AG10803 (cell line): ENCODE measurements at places on chromosomes 11 and 22.

DNA sequence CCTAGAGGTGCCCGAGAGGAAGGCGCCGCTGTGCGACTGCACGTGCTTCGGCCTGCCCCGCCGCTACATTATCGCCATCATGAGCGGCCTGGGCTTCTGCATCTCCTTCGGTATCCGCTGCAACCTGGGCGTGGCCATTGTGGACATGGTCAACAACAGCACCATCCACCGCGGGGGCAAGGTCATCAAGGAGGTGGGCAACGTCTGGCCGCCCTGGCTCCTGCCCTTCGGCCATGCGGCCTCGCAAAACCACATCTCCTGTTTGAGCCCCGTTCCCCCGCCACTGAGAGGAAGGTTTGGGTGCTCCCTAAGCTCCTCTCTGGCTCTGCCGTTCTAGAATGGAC lies 3.4 kb downstream of the SLC17A6 start:
- no peak for DNase-seq

DNA sequence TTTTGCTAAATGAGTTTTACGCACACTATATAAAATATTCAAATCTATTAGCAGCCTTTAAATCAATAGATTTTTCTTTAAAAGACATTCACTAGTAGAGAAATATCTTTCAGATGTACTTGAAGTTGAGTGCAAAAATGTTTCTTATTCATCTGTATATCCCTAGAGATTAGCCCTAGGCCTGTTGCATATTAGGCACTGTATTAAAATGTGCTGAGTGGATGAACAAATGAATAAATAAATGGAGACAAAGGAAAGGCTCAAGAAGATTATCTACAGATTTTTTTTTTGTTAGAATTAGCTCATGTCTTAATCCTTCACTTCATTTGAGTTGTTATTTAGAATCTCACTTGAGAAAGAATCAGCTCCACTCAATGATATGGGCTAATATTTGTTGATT lies 12.0 kb upstream of the MMP13 start:
- no peak for DNase-seq

- no peak for DNase-seq
These were observed 364.0 kb downstream of the CASP12 start for GRCh38 chr11:104534278-104534677.

GRCh38 chr11:3723014-3723708 lies 52.0 kb upstream of the CHRNA10 start:
- peak; percentile 99 for DNase-seq

GRCh38 chr11:115581871-115582639 lies 77.8 kb upstream of the CADM1 start:
- peak; percentile 4 for DNase-seq

DNA sequence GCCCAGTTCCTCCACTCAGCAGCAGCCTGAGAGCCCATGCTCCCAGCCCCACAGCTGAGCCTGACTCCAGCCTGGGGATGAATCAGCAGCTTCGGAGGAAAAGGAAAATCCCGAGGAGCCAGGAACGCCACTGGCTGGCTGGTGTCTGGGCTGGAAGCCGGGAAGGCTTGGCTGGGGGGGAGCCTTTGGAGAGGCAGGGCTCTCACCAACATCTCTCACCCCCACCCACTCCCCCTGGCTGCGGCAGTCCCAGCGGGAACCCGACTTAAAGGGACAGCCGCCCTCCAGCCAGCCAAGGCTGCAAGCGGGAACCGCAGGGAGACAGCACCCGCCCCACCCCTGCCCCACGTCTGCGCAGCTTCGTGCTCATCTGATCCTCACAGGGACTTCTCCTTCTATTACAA lies 28.4 kb downstream of the KIAA0930 start:
- DNase-seq = peak; percentile 92

DNA sequence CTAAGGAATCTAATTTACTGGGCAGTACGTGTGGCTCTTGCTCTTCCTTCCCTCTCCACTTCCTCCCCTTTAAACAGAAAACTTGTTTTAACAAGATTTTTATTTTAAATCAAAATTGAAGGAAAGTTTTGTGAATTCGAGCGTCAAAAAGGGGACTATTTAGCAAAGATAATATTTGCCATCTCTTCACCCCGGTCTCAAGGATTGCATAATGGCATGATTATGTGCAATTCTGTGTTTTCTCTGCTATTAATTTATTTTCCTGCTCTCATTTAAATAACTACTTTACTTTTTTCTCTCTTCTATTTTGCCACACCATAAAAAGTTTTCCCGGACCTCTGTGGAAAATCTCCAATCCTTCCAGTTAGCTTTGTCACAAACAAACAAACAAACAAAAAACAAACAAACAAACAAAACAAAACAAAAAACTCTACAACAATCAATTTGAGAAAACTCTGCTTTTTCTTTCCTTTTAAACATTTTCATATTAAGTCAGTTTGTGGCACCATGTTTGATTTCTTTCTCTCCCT lies 10.2 kb upstream of the PAX6 start:
- no peak for DNase-seq

DNA sequence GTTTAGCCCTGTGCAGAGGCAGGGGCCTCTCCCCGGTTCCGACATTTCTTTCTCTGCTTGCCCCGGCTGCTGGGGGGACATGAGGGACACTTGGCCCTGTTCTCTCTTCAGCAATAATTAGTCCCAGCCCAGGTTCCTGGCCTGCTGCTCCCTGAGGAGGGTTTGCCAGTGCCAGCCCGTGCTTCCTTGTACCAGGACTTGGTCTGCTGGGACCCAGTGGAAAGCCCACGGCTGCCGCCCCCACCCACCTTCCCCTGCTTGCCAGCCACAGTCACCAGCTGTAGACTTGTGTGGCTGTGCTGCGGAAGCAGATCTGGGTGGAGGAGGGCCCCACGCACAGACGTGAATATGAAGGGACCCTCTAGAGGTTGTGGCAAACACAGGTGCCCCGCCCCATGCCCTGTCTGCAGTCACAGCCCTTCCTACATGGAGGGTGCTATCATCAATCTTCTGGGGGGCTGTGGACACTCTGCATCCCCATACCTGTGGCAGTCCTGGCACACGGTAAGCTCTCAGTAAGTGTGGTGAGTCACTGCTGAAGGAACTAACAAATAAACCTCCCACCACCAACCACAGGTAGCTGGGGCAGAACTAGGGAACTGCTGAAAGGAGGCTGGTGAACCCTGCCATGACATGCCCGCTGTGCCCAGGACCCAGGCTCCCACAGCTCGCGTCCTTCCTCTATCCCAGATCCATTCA lies 949 bp downstream of the TP53AIP1 start:
- no peak for DNase-seq

GRCh38 chr11:59689015-59689414 lies 20.2 kb upstream of the PATL1 start:
- no peak for DNase-seq

DNA sequence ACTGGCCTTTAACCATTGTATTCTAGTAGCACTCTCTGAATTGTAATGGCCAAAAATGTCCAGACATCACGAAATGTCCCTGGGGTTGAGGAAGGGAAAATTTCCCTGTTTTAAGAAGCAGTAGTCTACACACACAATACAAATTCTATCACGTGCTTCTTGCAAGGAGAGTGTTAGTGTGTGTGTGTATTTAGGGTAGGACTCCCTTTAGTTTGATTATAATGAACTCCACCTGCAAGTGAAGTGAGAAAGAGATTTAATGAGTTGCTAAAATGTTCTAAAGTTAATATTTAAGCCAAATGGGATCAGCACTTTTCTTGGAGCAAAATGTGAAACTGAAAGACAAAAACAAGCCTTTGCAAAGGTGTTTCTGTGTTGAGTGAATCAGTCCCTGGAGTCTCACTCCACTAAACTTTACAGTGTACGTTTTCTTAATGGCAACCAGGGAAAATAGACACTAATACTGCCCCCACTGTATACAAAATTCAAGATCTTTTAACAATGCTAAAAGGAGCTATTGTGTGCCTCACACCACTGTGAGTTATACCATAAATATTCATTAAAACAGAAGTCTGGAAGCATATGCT lies 590.3 kb upstream of the TENM4 start:
- DNase-seq = no peak

GRCh38 chr11:86414032-86414431 lies 39.3 kb downstream of the CCDC81 start:
- DNase-seq = no peak

- no peak for DNase-seq
These were observed 9.0 kb upstream of the FTH1 start for GRCh38 chr11:61976420-61976800.

DNA sequence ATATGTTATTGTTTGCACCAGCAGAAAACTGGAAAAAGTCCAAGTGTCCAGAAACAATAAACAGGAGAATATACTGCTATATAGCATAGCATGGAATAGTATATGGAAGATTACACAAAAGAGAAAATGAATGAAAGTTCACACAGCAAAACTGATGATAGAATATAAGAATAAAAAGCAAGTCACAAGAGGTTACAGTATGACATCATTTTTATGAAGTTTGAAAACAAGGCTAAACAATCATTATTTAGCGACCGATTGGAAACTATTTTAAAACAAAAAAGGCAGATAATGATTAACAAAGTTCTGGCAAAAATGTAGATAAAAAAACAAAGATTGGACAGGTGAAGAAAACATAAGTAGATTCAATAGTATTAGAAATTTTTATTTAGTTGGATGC lies 47.1 kb downstream of the SOX6 start:
- no peak for DNase-seq

DNA sequence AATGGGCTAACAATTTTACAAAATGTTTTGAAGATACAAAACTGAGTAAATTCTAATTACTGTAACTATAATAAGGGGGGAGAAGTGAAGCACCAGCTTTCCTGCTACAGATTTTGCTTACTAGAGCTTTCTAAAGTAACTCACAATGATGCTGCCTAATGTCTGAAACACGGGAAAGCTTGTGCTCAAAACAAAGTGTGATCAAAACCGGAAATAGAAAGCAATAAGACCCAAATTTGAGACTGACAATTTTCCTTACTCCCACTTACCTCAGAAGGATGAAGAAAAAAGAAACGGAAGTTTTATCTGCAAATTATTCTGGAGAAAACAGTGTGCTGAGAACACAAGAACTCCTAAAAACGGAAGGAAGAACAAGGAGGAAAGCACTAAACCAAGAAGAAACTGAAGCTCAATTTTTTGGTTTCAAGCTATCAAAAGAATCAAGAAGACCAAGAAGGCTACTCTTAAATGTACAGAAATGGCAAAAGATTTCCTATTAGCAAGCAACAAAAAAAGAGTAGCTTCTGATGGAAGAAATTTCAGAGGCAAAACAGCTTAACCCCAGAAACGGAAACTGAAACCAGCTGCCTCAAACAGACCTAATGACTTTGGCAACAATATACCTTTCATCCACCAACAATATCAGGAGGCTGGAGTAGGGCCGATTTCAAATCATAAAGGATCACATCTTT lies 33.4 kb downstream of the AMBRA1 start:
- DNase-seq = peak; percentile 31

GRCh38 chr11:85918910-85919794 lies 64.0 kb downstream of the CCDC83 start:
- DNase-seq = peak; percentile 33

DNA sequence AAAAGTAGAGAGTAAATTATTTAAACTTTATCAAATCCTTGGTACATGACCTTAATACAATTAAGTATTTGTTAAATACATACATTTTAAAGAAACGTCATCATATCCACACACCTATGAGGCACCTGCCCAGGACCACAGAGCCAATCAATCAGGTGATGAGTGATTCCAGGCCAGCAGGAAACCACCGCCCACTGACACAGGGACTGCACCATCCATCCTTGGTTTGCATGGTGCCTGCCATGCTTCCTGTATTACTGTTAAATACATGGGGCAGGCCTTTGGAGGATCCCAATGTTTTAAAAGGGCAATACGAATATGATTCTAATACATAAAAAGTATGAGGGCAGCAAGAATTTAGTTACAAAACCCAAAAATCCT lies 7.0 kb upstream of the TBC1D10A start:
- DNase-seq = no peak

DNA sequence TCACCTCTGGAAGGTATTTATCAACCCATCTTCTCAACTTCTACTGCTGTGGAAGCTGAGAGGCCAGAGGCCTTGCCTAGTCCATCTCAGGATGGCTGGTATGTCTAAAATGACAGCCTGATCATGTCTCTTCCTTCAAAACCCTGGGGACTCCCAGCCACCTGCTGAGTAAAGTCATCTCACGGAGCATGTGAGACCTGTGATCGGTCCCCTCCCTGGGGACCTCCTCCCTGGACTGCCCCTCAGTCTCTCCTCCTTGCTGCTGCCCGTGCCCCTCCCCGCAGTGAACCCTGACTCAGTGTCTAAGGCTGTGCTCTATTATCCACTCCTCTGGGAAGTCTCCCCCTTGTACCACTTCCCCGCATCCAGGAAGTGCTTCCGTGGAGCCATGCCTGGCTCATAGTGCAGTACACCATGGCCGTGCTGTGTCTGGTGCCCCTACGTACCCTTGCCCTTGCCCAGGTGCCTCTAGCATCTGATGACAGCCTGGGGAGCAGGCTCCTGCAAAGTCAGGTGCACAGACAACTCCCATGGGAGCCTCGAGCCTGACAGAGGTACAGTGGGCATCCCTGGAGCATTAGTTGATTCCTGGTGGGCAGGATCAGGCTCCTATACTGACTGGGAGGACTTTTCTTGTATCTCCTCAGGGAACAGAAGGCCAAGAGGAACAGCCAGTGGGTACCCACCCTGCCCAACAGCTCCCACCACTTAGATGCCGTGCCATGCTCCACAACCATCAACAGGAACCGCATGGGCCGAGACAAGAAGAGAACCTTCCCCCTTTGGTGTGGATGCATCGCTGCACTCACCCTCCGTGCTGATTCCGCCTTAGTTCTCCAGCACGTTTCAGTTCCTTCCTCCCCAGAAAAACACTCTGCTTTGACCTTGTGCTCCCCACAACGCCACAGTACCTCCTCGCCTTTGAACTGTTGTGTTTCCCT lies 13.8 kb downstream of the SMARCB1 start:
- DNase-seq = no peak
